Cardiac fibroblast (primary cell): ENCODE measurements at places on chromosomes 5 and 9.

GRCh38 chr9:110095161-110095595 lies 112.8 kb downstream of the C9orf152 start:
- peak; percentile 70 for DNase-seq

DNA sequence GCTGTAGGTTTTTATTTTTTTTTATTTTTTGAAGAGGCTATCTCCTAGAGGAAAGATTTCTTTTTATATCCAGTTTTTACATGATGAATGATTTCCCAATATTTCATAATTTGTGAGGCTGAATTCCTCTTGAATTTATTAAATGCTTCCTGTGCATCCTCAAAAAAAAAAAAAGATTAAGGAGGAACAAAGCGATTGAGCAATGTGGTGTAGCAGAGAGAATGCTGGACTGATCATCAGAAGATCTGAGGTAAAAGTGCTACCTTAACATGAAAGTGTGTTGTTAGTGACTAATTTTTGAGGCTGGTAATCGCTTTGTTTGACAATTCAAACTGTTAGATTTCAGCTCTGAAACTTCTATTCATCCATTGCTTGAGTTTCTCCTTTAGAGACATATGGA lies 125.1 kb downstream of the ESM1 start:
- peak; percentile 56 for DNase-seq

DNA sequence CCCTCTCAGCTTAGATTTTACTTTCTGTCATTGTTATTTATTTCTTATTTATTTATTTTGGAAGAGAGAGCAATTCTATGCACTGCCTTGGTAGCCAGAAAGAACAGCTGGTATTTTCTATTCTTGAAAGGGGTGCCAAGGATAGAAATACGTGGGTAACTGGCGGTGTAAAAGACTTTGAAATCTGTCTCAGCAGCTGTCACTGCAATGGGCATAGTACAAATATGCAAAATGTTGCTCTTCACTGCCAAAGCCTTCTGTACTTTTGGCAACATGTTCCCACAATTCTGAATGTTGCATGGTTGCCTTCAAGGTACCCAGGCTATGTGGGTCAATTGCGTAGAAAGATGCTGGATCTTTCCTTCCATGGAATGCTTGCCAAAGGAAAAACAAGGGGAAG lies 230.2 kb upstream of the EDIL3 start:
- DNase-seq = no peak

DNA sequence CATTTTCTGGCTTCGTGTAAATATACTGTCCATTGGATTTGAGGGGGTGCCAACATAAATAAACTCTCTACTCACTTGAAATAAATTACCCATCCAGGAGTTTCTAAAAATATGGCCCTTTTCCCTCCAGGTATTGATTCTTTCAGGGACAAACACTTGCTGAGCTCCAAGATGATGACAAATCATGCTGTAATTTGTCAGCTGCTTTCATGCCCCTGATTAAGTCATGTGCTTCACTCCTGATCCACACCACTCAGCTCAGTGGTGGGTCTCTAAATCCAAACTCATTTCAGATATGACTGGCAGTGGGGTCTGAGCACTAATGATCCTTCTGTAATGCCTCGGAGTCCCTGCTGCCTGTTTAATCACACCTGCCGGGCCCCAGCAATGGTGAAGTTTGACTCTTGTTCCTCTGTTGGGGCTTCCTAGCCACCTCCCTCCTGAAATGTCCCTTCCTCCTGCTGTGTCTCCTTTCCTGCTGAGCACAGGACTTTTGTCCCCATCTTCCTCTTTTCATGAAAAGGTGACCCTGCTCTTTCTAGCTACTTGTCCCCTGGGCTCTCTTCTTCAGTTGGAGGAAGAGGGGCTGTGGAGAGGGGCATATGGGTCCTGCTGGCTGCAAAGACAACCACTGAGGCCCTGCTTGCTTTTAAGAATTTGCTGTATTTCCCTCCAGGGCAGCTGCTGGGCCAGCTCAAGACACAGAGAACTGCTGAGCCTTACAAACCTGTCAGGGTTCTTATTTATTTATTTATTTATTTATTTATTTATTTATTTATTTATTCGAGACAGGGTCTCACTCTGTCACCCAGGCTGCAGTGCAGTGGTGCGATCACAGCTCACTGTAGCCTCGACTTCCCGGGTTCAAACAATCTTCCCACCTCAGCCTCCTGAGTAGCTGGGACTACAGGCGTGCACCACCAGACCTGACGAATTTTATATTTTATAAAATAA lies 200.0 kb downstream of the ATP10B start:
- DNase-seq = no peak
